Activated CD4-positive, alpha-beta T cell treated with anti-CD3 and anti-CD28 coated beads, Interleukin-10, Interleukin-2, amounts not matched to agents 100 ng/mL and 50 ng/mL, durations not matched to agents 16 hours and 8 hours (primary cell): ENCODE measurements at places on chromosomes 16 and 17.
A peak's percentile ranks its signal among the peaks of the same experiment; 100 is the strongest.

GRCh38 chr17:68507576-68507975, 4.7 kb upstream of the PRKAR1A start:
- no peak for DNase-seq

DNA sequence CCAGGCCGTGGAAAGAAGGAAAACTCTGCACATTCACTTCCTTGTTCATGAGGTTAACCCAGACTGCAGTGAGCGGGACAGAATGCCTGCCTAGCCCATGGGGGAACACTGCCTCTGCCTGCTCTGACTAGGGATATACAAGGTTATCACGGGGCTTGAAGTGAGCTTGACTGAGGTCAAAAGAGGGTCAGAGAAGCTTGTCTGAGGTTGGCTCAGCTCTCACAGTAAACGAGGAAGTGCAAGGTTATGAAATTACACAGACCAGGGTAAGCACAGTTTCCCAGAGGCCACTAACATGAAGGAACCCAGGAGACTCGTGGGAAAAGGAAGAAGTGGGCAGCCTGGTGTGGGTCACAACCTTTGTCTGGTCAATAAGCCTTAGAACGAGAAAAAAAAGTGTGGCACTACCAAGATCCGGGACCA, 28.7 kb downstream of the HIC1 start:
- no peak for DNase-seq

DNA sequence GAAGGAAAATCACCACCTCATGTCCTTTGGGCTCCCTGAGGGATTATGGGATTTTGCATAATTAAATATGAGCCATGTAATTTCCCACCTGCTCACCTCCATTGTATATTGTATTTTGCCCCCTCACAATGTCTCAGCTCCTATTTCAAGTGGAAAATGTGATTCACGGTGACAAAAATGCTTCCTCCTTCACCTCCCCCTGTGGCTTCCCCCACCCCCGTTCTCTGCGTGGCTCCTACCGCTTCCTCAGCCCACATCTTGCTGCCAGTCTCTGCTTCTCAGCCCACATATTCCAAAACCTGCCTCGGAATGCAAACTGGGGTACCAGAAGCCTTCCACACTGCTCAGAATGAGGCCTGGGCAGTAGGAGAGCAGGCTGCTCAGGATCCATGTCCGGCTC, 394.5 kb upstream of the C16orf82 start:
- DNase-seq, result peak; percentile 9

DNA sequence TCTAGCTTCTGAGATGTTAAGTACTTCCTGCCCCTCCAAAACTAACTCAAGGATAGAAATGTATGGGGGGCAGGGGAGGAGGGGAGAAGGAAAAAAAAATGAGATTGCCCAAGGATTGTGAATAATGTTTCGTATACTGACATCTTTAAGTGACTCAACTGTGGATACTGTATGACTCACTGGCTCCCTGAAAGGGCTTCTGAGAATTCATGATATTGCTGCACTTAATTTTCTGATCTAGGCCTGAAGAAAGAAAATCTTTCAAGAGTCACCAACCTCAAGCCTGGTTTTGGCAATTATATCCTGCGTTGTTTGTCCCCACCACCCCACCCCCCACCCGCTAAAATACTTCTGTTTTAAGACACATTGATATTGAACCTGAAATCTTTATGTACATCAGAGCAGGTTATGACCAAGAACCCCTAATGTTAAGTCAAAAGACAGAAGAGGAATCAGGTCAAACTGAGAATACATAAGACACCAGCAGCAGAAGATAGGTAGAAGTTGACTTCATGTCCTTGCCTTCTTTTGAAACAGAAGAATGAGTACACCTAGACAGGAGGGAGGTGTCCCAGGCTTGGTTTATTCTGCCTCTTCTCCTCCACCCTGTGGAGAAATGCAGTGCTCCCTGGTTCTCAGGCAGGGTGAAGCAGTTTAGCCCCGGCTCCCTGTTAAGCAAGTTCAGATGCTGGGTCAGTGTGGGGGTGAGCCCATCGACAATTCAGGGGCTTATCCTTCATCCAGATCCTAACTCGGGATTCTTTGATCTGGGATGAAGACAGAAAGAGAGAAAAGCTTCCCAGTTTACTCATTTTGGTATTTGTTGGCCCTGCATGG, 3.3 kb upstream of the FBXL20 start:
- DNase-seq, result peak; percentile 91

GRCh38 chr17:9802697-9803096, 11.3 kb upstream of the DHRS7C start:
- DNase-seq, result no peak

DNA sequence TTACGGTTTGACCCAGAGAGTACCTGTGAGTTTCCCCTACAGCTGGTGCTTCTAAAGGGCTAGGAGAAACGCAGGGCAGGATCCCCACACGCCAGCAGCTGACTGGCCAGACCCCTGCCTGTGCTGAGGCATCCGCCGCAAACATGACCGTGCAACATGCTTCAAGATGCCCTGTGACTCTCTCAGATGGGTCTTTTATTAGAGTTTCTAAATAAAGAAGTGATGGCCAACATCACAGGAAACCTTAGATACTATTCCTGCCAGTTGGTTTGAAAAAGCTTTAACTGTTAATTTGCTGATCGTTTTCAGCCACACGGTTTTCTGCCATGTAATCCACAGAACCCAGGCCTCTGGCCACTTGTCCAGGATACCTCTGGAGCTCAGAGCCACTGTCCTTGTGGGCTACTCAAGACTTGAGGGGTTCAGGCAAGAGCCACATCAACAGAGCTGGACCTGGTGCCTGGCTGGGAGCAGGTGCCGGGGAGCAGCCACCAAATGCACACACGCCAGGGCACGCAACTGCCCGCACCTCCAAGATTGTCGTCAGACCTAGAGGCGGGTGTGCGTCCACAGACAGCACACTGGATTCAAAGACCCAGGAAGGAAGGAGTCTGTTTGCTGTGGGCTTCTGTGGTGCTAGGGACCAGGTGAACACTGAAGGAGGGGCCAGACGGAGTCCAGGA, 118.4 kb downstream of the ZNF778 start:
- DNase-seq, result no peak

- DNase-seq, result no peak
These were observed 11.9 kb downstream of the LGALS3BP start for GRCh38 chr17:78967782-78968362.

GRCh38 chr16:11161974-11162373, 94.0 kb downstream of the SOCS1 start:
- no peak for DNase-seq

DNA sequence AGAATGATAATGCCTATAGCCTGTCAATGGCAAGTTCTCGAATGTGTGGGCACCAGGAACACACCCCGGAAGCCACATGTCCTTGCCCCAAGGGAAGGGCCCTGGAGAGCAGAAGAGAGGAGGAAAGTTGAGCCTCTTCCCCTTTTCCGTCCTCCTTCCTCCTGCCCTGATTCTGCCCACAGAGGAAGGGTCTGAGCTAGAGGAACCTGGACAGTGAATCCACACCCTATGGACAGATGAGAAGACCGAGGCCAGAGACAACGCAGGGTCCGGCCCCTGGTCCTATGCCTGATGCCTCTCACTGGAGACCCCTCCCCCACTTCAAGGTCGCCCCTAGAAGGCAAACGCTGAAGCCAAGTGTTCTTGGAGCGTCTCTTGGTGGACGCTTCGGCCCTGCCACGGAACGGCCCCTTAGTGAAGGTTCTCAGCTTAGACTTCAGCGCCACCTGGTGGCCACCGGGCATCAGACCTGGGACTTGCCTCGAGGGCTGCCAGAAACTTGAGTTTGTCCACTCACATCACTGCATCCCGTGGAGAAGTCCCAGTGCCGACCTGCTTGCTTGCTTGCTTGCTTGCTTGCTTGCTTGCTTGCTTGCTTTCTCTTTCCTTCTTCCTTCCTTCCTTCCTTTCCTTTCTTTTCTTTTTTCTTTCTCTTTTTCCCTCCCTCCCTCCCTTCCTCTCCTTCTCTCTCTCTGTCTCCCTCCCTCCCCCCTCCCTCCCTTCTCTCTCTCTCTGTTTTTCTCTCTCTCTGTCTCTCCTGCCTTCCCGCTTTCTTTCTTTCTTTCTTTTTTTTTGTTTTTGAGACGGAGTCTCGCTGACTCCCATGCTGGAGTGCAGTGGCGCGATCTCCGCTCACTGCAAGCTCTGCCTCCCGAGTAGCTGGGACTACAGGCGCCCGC, 20.6 kb upstream of the SPNS3 start:
- DNase-seq, result peak; percentile 92

GRCh38 chr16:7691533-7691932, 358.9 kb downstream of the RBFOX1 start:
- no peak for DNase-seq

DNA sequence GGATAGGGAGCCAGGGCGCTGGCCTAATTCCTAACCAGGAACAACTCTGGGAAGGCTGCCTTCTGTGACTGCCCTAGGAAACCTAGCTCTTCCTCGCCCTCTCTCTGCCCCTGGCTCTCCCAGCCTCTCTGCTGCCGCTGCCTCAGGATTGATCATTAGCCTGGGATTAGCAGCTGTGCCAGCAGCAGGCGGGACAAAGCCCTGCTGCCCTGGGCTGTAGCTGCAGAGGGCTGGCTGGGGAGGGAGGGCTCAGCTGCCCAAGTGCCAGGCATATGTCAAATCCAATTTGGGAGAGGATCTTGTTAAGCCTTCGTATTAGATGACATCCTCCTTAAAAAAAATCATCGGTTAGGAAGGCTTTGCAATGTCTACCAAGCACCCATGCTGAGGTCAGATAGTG, 144.8 kb upstream of the CCL2 start:
- DNase-seq, result no peak

- DNase-seq, result no peak
These were observed 54.9 kb upstream of the CHMP6 start for GRCh38 chr17:80936723-80937122.

DNA sequence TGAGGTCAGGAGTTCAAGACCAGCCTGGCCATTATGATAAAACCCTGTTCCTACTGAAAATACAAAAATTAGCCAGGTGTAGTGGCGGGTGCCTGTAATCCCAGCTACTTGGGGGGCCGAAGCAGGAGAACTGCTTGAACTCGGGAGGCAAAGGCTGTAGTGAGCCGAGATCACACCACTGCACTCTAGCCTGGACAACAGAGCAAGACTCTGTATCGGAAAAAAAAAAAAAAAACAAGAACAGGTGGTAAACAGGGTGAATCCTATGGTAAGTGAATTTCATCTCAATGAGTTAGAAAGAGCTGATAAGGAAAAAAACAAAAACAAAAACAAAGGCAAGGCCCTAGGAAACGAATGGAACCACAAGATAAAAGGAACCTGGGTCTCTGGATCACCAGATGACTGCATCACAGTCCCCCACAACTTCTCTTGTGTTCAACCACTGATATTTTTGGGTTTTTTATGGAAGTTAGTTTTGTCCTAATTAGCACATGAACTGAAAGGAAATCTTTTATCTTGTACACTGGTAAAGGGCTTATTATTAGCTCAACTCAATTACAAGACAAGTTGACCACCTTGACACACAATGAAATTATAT, 21.0 kb downstream of the GLG1 start:
- DNase-seq, result no peak

DNA sequence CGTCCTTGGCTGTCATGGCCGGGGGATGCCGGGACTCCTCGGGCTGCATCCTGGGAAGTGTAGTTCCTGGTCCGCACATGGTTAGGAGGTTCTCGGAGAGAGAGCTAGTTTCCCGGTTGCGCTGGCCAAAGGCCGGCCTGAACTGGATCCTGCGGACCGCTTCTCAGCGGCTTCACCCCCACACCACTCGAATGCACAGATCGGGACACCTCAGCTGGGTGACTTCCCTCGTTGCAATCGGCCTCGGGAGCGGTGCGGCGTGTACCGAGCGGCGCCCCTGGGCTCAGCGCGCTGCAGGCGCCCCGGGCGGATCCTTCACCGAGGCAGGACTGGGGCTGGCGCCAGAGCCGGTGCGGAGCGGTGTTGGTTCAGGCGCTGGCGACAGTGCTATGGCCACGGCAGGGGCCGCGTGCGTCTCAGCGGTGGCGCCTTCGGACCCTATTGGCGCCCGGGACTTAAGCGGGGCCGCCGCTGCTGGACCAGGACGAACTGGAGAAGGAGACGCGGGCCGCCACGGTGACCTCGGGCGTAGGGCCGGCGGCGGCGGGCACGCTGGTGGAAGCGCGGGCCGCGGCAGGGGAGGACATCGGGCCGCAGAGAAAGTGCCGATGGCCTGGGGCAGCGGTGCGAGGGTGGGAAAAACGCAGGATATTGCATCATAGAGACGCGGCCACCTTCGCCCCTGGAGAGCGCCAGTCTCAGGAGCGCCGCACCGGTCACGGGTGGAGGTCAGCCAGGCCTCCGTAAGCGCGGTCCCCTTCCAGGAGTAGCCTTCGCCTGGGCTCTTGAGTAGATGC, 11.4 kb downstream of the ZNF629 start:
- peak; percentile 85 for DNase-seq

GRCh38 chr17:31494259-31495021, 103.0 kb downstream of the RAB11FIP4 start:
- DNase-seq, result peak; percentile 87

DNA sequence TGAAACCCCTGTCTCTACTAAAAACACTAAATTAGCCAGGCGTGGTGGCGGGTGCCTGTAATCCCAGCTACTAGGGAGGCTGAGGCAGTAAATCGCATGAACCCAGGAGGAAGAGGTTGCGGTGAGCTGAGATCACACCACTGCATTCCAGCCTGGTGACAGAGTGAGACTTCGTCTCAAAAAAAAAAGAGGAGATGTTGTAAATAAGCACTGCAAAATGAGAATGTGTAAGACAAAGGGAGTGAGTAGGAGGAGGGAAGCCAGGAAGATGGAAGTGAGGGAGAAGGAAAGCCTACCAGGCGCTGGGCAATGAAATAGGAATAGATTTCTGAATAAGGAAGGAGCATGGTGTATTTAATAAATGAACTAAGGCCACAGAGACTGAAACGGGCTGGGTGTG, 8.7 kb upstream of the PRPF8 start:
- DNase-seq, result no peak

DNA sequence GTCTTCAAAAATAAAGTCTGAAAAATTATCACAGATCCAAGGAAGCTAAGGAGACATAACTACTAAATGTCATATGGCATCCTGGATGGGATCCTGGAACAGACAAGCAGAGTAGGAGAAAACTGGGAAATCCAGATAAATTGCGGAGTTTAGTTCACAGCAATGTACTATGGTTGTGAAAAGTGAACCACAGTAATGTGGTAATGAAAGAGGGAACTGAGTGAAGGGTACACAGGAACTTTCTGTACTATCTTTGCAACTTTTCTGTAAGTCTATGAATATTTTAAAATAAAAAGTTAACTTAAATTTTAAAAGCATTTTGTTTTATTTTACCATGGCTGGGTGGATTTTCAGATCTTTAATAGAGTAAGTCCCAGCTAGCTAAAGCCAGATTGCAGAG, 16.3 kb downstream of the SLFN12L start:
- DNase-seq, result no peak
